ENCODE measurements at places on chromosomes 7 and 10.

DNA sequence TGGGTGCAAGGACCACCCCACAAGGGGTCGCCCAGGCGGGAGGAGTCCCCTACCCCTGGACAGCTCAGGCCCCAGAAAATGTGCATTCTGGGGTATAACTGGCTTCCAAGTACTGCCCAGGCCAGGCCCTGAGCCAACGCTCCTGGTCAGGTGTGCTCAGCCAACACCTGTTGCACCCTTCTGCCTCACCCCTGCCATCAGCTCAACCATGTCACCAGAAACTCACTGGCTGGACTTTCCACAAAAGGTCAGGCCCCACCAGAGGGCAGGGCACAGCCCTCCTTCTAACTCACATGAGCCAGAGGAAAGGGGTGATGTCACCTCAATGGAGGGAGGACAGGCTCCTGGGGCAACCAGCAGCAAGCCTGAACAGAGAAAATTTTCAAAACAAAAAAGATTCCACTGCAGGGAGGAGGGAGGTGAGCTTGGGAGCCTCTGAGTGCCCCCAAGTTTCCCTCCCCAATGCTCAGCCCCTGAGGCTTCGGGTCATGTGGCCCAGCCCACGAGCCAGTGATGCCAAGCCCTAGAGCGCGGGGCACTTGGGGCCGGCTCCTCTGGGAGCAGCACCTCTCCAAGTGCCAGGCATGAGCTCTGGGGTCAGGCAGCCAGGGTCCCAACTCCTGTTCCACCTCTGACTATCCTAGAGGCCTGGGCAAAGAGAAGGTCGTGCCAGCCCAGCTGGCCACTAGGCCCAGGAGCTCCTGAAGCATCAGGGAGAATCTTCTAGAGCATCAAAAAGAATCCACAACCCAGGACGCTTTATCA lies 2.2 kb downstream of the OGDHL start:
- DNase-seq, result no peak

- no peak for DNase-seq
These were observed 15.0 kb upstream of the ARMC3 start for GRCh38 chr10:22912763-22913384.

- DNase-seq, result no peak
These were observed 553.3 kb downstream of the HTR7 start for GRCh38 chr10:90304533-90304932.

GRCh38 chr10:71232089-71232998 lies 20.0 kb downstream of the UNC5B start:
- no peak for DNase-seq

DNA sequence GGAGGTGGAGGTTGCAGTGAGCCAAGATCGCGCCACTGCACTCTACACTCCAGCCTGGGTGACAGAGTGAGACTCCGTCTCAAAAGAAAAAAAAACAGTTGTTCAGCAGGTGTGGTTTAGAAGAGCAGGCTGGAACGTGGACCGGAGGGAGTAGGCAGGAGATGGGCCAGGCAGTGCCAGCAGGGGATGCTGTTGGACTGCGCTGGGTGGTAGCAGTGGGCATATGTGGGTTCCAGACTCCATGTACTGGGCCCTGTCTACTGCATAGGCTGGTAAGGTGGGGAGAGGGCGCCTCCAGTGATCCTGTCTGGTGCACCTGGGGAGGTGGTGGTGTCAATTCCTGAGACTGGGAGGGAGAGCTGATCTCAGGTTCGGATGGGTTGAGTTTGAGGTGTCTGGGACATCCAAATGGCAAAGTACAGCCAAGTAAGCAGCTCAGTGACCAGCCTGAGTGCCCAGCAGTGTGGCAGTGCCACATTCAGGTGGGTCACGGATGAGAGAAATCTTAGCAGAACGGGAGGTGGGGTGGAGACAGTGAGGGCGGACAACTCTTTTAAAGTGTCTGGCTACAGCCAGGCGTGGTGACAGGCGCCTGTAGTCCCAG lies 25.9 kb downstream of the SFXN4 start:
- peak; percentile 51 for DNase-seq

Measured in CD4-positive, alpha-beta T cell treated with Interleukin-2 at 100 ng/mL for 4 hours (primary cell).